ENCODE measurements at places on chromosomes 5 and 9.

- no peak for DNase-seq
These were observed 275.5 kb downstream of the SPOCK1 start for GRCh38 chr5:137223324-137224295.

GRCh38 chr5:65984098-65984885 lies 57.9 kb downstream of the ERBIN start:
- DNase-seq = no peak

- DNase-seq = no peak
These were observed 21.3 kb downstream of the PTGES start for GRCh38 chr9:129731477-129732085.

- DNase-seq = no peak
These were observed 25.1 kb upstream of the SHISAL2B start for GRCh38 chr5:64665243-64665642.
